ENCODE measurements at places on chromosomes 7 and 10. TPM values are rescaled to one million over a fixed set of nuclear protein-coding genes. Genes with fewer than 3 reads are reported as not detected.

DNA sequence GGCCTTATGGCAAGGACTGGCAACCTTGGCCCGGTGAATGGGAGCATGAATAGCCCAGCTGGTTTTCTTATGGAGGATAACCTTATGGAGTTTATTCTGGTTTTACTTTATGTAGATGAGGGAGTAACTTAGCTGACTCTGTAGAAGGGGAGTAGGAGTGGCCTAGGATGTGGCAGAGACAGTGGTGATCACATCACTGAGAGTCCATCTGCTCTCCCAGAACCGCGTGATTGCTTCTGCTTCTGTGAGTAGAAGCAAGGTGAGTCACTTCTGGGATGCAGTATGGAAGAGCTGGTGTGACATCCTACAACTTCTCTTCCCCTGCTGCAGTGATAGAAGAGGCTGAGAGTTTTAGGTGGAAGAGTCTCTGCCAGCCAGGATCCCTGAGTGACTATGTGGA is 129.2 kb downstream of the RPS24 start:
- no peaks in the 10 kb centered on the region for H3K36me3 ChIP-seq
- peaks cover 68% of the 10 kb centered on the region for H3K27me3 ChIP-seq
- H3K4me3 ChIP-seq: no peak overlapping the region
- H3K27ac ChIP-seq: no peak overlapping the region
- H3K4me1 ChIP-seq: no peaks in the 10 kb centered on the region

GRCh38 chr10:99858849-99859248 is 76.4 kb downstream of the ABCC2 start:
- peaks cover 3% of the 10 kb centered on the region for H3K27me3 ChIP-seq
- H3K4me1 ChIP-seq: no peaks in the 10 kb centered on the region
- no peak for DNase-seq
- H3K27ac ChIP-seq: no peak overlapping the region

GRCh38 chr7:76220185-76221057 is 18.7 kb downstream of the SRRM3 start:
- peaks cover 26% of the 10 kb centered on the region for H3K27me3 ChIP-seq

DNA sequence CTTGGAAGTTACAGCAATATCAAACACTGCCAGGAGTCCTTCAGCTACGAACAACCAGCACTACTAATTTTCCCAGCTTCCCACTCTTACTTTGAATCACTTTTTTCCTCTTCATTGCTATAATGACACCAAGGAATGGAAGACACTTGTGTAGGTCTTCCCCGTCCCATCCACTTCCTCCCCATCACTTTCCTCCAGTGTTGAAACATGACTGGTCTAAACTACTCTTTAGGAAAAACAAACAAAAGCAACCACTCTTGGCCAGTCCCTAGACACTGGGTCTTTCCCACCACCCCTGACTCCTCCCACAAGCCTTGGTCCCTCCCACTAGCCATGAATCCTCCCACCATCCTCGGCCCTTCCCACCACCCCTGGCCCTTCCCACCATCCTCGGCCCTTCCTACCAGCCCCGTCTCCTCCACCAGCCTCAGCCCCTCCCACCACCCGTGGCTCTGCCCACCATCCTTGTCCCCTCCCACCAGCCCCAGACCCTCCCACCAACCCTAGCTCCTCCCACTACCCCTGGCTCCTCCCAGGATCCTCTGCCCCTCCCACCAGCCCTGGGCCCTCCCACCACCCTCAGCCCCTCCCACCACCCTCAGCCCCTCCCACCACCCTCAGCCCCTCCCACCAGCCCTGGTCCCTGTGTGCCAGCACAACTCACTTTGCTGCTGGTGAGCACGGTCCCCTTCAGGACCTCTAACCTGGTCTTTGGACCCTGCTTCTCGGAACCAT is 68.5 kb downstream of the CXCL12 start:
- DNase-seq: peak; percentile 56
- peaks cover 23% of the 10 kb centered on the region for H3K27me3 ChIP-seq
- no peaks in the 10 kb centered on the region for H3K36me3 ChIP-seq
- H3K4me3 ChIP-seq: no peak overlapping the region

DNA sequence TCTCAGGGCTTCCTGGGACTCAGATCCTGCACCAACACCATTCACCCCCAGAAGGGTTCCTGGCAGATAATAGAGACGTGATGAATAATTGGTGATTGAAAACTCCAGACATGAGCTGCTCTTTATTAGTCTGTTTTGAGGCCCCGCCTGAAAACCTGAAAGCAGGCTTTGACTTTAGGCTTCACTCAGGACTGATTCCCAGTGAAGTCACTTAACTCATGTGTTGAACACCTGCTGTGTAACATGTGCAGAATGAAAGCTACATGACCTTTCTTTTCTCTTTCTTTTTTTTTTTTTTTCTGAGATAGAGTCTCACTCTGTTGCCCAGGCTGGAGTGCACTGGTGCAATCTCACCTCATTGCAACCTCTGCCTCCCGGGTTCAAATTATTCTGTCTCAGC is 8.9 kb downstream of the SPACDR start:
- no peak overlapping the region for H3K27ac ChIP-seq
- peaks cover 3% of the 10 kb centered on the region for H3K4me1 ChIP-seq
- no peak overlapping the region for H3K4me3 ChIP-seq
- no peaks in the 10 kb centered on the region for H3K27me3 ChIP-seq

HOXA3 gene
- total RNA-seq: not detected

DNA sequence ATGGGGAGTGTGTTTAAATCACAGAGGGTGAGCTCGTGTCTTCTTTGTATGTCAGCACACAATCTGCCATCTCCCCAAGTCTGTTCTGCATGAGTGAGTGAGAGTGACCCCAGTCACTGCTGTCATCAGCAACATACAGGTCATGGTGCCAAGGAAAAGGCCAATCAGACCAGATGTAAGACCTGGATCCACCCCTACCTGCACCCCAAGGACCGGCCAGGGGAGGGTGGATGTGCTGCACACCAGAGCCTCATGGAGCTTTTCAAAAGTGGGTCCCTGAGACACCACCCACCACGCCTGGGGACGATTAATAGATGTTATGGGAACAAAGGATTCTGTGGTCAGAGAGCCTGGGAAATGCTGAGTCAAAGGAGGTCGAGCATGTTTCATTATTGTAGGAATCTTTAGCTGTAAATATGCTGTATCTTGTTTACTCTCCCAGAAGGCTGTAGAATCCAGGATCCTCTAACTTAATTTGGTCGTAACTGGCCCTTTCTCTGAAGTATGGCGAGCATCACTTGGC is 420.5 kb downstream of the RPS24 start:
- H3K27ac ChIP-seq: no peak overlapping the region
- DNase-seq: no peak
- no peak overlapping the region for H3K4me3 ChIP-seq
- H3K36me3 ChIP-seq: no peaks in the 10 kb centered on the region
- peaks cover 2% of the 10 kb centered on the region for H3K4me1 ChIP-seq

DNA sequence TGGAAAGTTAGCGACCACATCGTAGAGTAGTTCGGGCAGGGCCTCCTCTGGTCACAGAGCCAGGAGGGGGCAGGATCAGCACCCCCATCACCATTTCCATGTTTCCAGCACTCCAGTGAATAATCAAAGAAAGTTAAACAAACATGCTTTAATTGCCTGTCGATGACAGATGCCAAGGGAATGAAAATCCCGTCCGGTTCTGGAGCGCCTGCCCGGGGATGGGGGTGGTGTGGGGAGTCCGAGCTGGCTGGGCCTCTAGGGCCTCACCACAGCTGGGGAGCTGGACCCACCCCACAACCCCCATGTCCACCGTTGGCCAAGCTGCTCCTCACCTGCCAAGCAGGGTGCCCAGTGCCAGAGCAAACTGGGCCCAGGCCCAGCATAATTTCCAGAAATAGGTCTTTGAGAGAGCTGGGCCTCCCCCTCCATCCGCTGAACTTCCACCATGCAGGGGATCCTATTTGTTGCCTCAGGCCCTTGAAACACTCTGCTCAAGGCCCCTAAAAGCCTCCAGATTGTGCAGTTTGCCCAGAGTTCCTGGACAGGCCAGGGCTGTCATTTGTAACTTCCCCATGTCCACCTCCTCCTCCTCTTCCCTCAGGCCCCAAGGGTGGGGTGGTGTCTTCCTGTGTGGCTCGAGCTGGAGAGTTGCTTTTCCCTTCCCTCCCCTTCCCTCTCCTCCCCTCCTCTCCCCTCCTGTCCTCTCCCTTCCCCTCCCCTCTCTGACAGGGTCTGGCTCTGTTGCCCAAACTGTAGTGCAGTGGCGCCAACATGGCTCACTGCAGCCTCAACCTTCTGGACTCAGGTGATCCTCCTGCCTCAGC is 101.0 kb downstream of the MYL10 start:
- DNase-seq: no peak
- H3K36me3 ChIP-seq: peaks cover 2% of the 10 kb centered on the region
- peaks cover 10% of the 10 kb centered on the region for H3K4me1 ChIP-seq

PTF1A gene
- total RNA-seq: not detected
